ENCODE measurements at places on chromosomes 4 and X.
A peak's percentile ranks its signal among the peaks of the same experiment; 100 is the strongest.

GRCh38 chr4:40455340-40455902, 120.3 kb downstream of the CHRNA9 start:
- DNase-seq, result no peak

- DNase-seq, result peak; percentile 30
These were observed 678 bp downstream of the BMP3 start for GRCh38 chr4:81030981-81031791.

DNA sequence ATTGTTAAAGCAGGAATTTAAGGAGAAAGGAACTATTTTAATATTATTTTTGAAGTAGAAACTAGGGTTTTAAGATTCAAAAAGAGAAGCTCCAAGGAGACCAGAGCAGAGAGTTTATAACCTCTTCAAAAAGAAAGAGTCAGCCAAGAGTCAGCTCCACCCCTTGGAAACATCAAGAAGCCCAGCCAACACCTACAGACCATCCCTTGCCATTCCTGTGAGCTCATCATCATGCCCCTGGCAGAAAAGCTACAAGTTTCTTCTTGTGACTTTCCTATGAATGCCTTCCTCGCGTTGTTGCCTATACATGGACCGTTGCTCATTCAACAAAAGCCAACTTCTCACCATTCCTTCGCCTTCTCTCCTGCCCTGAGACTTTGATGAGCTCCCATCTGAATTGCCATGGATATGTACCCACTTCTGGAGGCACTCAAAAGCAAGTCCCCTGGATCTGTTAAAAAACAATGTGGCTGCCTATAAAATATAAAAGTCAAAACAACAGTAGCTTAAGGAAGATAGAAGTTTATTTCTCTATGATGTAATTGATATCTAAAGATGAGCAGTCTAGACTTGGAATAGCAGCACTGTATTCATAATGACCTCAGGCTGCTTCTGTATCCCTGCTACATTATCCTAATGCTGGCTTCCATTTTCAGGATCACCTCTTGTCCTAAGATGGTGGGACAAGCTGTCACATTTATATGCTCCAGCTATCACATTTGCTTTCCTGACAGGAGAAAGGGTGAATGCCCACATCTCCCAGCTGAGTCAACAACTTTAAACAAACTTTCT, 20.3 kb downstream of the PLRG1 start:
- DNase-seq, result no peak

- no peak for DNase-seq
These were observed 68.2 kb downstream of the HHIP start for GRCh38 chr4:144714166-144714565.

DNA sequence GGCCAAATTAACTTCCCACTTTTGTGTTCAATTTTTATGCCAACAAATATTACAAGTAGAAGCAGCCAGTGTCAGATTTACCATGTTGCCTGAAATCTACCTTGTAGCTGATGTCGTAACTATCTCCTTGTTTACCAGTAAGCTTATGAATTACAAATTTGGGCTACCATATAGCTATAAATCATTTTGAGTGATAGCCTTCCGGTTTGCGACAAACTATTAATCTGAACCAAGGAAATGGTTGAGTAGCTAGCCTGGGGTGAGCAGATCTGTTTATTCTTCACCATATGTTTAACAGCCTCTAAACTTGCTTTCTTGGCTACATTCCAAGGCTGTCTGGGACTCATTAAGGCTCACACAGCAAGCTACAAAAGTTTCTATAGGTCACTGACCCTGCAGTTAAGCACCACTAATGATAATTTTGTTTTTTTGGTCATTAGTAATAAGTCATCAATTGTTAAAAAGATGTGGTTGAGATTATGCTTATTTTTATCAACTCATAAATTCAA, 218.7 kb upstream of the SPOCK3 start:
- DNase-seq, result no peak

DNA sequence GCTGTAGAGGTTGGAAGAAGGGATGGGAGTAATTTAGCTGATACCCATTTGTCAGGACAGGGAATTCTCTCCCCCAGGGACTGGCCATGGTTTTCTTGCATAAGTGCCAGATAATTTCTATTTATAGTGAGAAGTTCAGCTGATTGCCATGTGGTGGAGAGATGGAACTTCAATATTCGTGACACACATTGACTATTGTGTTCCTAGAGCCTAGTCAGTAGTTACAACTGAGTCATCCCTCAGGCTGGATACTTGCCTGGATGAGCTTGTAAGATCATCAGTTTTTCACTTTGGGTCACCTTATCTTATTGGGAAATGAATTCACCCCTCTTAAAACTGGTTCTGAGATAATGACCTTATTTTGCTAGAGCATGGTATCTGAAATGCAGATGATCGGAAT, 32.2 kb downstream of the CFAP299 start:
- DNase-seq, result no peak

- no peak for DNase-seq
These were observed 54.2 kb downstream of the RHOXF2B start for GRCh38 chrX:120023259-120023658.

DNA sequence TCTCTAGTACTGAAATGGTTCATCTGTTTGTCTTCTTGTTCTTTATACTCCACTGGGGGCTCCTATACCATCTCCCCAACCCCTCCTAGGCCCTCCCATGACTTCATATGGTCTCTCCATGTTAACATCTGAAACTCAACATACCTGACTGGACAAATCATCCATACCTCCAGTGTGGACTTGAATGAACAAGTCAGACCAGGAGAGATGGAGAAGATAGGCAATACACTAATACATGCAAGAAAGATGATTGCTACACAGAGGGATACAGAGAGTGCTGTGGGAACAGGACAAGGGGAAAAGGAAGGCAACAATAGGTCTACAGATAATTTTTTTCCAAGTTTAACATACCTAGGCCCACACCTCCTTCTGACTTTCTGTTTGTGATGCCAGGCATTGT, 175.1 kb downstream of the FHIP1A start:
- DNase-seq, result no peak

DNA sequence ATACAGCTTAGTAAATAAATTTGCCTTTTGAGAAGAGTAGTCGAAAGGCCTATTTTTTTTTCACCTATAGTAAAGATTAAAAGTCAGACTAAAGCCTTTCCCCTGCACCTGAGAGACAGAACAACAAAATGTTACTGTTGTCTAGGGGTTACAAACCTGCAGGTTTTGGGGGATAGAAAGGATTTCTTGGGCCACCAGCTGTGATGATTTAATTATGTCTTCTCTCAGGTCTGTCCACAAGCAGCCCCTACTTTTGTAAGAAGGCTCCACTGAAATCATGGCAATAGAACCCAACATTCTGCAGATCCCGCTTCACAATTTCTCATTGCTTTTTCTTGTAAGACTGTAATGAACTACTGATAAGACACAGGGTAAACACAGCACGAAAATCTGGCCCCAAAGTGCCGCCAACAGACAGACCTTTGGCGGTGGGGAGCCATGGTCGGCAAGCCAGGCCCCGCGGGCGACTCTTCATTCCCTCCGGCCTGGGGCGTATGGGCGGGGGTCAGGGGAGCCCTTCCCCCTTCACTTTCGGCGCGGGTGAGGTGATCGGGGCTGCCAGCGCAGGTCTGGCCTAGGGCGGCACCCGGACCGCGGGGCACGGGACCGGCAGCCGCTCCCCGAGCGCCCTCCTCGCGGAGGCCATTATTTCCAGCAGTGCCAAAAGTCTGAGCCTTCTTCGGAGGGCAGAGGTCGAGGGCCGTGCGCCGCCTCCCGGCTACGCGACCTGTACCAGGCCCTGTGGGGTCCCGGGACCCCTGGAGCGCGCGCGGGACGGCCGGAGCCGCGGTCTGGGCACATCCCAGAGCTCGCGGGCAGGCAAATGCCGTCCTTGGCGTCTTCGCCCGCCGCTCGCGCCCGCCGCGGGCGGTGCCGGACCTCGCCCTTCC, 812 bp upstream of the KDM6A start:
- no peak for DNase-seq

DNA sequence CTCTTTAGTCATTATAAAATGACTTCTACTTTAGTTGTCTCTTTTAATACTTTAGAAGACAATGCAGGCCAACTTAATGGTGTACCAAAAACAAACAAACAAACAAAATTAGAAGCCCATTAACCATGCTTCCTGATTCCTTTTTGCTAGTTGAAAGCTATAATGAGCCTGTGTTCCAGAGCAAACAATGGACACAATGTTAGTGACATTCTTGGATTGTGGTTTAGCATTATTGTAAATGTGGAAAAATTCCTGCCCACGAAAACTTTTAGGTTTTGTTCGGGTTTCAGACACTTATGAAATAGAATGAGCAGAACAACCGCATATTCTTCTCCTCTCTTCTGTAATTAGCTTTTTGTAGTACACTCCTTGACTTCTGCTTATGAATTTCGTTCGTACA, 1682.7 kb upstream of the PCDH7 start:
- DNase-seq, result no peak

DNA sequence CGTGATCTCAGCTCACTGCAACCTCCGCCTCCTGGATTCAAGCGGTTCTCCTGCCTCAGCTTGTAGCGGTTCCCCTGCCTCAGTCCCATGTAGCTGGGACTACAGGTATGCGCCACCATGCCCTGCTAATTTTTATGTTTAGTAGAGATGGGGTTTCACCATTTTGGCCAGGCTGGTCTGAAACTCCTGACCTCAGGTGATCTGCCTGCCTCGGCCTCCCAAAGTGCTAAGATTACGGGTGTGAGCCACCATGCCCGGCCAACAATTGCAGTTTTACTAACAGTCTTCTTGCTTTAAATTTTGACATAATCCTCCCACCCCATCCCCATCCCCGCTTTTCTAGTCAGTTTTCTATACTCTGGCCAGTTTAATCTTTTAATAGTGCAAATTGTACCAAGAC, 112.0 kb downstream of the CFAP299 start:
- DNase-seq, result no peak

- no peak for DNase-seq
These were observed 201.2 kb upstream of the NWD2 start for GRCh38 chr4:37043342-37043741.

DNA sequence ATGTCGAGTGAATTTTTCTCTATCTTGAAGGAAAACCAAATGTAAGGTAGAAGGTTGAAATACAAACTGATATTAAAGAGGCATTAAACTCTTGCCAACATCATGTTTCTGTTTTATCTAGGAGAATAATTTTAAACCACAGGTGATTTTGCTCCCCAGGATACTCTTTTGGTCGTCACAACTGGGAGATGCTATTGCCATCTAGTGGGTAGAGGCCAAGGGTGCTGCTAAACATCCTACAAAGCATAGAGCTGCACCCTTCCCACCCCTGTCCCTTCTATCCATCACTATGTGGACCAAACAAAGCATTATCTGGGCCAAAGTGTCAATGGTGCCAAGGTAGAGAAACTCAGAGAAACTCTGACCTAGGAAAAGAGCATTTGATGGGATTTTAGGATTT, 154.6 kb upstream of the MAGEB2 start:
- DNase-seq, result no peak

DNA sequence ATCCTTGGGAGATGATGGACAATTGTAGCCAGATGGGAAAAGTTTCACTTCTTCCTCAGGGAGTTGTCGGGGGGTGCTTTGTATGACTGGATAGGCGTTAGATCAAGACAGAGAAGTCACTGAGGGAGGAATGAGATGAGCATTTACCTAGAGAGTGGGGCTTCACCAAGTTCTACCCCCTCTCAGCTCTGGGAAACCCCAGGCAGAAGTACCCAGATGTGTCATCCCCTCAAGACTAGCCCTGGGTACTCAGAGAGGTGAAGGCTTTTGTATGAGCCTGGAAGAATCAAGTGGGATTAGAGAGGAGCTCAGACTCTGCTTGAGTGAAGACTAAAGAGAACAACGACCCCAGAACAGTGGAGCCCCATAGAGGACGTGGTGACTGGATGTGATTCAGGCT, 1.9 kb downstream of the MAGEB1 start:
- no peak for DNase-seq

DNA sequence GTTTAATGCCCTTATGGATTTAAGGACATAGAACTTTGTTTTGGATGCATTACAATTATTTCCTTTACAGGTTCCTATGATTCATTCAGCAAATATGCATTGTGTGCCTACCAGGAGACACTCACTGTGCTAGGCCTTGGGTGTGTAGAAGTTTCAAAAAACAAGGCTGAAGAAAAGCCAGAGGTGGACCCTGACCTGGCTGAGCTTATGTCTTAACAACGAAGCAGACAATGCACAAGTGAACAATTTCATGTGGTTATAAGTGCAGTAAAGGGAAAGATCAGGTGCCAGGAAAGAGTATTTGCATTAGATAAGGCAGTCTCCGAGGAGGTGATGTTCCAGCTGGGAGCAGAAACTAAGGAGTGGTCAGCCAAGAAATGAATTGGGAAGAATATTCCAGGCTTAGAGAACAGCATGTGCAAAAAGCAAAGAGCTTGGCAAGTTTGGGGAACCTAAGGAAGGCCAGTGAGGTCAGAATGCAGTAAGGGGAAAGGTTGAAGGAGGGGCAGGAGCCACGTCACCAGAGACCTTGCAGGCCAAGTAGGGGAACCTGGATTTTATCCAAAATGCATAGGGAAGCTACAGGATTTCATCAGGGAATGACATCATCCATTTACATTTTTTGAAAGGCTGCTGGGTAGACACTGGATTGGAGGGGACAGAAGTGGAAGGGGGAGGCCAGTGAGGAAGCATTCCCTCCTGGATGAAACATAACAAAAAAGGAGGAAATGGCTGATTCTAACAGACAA, 193.6 kb downstream of the SOWAHB start:
- no peak for DNase-seq

GRCh38 chr4:165613581-165613980, 234.8 kb downstream of the CPE start:
- no peak for DNase-seq

GRCh38 chr4:39613093-39613656, 25.5 kb downstream of the SMIM14 start:
- no peak for DNase-seq

GRCh38 chrX:115957862-115958490, 212.6 kb upstream of the AGTR2 start:
- no peak for DNase-seq

- no peak for DNase-seq
These were observed 78.0 kb downstream of the GPC4 start for GRCh38 chrX:133337250-133337649.

GRCh38 chrX:347351-348117, 28.9 kb upstream of the GTPBP6 start:
- DNase-seq, result no peak

- DNase-seq, result no peak
These were observed 44.3 kb downstream of the TASL start for GRCh38 chrX:30533266-30533665.

GRCh38 chrX:38069991-38070390, 63.6 kb downstream of the SYTL5 start:
- DNase-seq, result no peak

DNA sequence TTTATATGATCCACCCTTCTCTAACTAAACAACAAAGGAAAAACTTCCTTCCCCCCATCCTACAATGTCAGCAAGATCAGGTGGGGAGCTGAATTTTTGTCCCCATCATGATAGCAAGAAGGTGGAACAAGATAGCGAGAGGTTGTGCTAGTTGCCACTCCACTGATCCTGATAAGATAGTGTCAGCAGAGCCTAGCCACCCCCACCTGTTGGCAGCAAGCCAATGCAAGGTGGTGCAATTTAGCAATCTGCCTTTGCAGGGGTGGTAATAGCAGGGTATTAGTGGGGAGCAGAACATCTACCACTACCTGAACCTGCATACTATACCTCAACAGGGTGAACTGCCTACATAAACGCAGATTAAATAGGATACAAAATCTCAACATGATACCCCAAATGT, 80.2 kb upstream of the MAMLD1 start:
- no peak for DNase-seq
